ENCODE measurements at places on chromosomes 11 and 22. TPM values are rescaled to one million over a fixed set of nuclear protein-coding genes. Genes with fewer than 3 reads are reported as not detected.

DNA sequence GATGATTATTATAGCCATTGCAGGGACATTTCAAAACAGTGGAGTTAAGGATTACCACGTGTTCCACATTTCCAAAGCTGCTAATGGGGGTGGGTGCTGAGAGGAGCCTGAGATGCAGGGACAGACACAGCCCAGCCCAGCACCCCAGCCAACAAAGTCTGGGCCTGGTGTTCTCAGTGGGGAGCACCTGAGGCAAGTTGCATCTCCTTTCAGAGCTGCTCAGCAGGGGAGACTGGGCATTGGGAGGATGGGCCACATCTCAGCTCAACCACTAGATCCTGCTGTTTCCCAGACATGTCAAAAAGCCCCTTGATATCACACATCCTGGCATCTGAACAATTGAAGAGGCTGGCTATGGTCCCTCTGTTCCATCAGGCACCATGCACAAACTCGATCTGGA is 458.0 kb upstream of the KIRREL3 start:
- no peak overlapping the region for H3K4me3 ChIP-seq
- no peaks in the 10 kb centered on the region for H3K27me3 ChIP-seq
- H3K36me3 ChIP-seq, result no peaks in the 10 kb centered on the region
- H3K4me1 ChIP-seq, result no peaks in the 10 kb centered on the region
- no peak for DNase-seq
- no peak overlapping the region for H3K27ac ChIP-seq

The TMEM86A gene
- total RNA-seq, result 0.34 TPM

The NLRP10 gene
- total RNA-seq, result not detected

DNA sequence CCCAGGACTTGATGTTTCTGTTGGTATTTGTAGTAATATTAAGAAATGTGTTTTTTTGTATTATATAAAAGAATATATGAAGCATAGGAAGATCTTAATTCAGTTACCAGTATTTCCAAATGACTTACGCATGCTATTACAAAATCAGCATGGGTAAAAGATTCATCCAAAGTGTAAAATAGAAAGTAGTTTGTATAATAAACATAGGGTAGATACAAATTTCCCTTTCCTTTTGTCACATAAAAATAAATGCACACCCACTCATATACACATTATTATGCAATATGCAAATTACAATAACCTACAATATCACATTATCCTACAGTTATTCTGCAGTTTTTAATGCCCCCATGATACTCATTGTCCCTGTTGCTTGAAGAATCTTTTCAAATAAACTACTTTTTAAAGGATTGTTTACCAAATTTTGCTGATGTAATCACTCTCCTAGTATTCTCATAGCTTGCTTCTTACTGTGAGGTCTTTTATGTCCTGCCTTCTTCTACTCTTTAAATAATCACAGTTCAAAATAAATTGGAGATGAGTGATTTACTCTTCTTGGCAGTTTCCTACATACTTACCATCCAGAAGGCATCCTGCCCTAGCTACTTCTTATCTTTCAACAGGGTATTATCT is 244.0 kb downstream of the CASP12 start:
- no peak overlapping the region for H3K27ac ChIP-seq
- no peak for DNase-seq

DNA sequence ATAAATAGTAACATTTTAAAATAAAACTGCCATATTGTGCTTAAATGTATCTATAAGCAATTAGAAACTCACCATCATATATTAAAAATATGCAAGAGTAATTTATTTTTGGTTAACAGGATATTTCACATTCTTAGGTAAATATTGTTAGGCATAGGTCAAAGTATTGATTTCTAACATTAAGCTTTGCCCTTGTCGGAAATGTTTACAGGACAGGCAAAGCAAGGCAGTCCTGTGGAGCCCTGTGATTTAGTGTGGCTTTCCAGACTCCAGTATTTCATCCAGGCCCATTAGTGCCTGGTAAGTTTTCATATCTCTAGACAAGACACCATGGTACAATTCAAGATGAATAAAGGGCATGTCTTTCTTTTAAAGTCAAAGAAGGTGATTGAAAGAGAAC is 114.9 kb upstream of the LARGE1 start:
- no peaks in the 10 kb centered on the region for H3K27me3 ChIP-seq
- no peak overlapping the region for H3K4me3 ChIP-seq
- DNase-seq, result no peak
- H3K4me1 ChIP-seq, result no peaks in the 10 kb centered on the region
- H3K36me3 ChIP-seq, result no peaks in the 10 kb centered on the region

The TRIM49D2 gene
- total RNA-seq, result not detected

DNA sequence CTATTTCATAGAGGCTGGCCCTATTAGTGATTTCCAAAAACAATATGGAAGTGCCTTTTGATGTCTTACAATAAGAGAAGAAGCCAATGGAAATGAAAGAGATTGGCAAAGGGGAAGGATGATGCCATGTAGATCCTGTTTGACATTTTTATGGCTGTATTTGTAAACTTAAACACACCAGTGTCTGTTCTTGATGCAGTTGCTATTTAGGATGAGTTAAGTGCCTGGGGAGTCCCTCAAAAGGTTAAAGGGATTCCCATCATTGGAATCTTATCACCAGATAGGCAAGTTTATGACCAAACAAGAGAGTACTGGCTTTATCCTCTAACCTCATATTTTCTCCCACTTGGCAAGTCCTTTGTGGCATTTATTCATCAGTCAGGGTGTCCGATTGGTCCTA is 91.4 kb downstream of the CD44 start:
- peaks cover 31% of the 10 kb centered on the region for H3K4me1 ChIP-seq
- no peak overlapping the region for H3K27ac ChIP-seq
- no peak overlapping the region for H3K4me3 ChIP-seq
- no peaks in the 10 kb centered on the region for H3K27me3 ChIP-seq
- no peak for DNase-seq
- peaks cover 83% of the 10 kb centered on the region for H3K36me3 ChIP-seq

DNA sequence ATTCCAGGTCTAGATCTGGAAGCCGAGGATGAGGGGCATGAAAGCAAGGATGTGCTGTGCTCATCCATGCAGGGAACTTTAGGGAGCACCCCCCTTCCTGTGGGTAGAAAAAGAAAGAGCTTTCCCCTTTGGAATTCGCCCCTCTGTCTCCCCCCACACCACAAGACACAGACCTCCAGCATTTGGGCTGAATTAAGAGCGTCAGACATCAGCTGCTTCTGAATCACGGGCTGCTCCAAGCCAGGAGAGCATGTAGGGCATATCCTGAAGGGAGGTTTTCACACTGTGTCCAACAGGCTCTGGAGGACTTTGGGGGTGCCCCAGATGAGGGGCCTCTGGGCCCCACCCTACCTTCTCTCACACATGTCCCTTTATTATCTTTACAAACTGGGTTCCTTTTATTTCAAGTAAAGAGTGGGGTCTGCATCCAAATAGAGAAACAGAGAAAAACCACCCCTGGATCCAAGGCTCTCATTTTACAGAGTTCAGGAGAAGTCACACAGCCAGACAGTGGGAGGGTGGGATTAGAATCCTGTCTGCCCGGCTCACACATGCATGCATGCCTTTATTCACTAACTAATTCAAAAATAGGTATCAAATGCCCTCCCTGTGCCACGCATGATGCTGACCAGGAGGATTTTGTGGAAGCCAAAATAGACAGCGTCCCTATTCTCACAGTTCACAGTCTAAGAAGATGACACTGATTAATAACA is 52.8 kb downstream of the LRRC32 start:
- DNase-seq, result no peak
- H3K4me3 ChIP-seq, result no peak overlapping the region
- H3K27me3 ChIP-seq, result peaks cover 5% of the 10 kb centered on the region
- no peaks in the 10 kb centered on the region for H3K4me1 ChIP-seq
- H3K27ac ChIP-seq, result no peak overlapping the region
- peaks cover 3% of the 10 kb centered on the region for H3K36me3 ChIP-seq

- DNase-seq, result no peak
- H3K4me1 ChIP-seq, result no peaks in the 10 kb centered on the region
- no peaks in the 10 kb centered on the region for H3K36me3 ChIP-seq
- H3K27ac ChIP-seq, result no peak overlapping the region
- H3K27me3 ChIP-seq, result no peaks in the 10 kb centered on the region
Observed at GRCh38 chr22:26990503-26991189, 333.3 kb downstream of the MIAT start.

DNA sequence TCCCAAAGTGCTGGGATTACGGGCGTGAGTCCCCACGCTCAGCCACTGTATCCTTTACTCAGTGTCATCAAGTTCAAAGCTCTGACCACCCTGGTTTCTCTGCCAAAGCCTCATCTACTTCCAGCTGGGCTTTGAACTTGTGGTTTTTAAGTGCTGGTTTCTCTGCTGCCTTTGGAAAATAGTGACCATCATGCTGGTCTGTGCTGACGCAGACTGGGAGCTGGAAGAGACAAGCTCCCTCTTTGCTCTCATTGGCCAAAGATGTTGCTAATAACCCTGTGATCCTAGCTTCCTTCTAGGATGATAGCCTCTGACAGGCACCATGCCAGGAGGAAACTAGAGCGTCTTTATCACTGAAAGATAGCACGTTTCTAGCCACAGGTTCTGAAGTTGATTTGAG is 62.4 kb downstream of the ALX4 start:
- DNase-seq, result no peak
- peaks cover 45% of the 10 kb centered on the region for H3K36me3 ChIP-seq
- H3K4me3 ChIP-seq, result no peak overlapping the region
- no peaks in the 10 kb centered on the region for H3K4me1 ChIP-seq

- no peak overlapping the region for H3K27ac ChIP-seq
- H3K4me1 ChIP-seq, result no peaks in the 10 kb centered on the region
- no peaks in the 10 kb centered on the region for H3K36me3 ChIP-seq
Observed at GRCh38 chr11:7600205-7600775, 73.0 kb downstream of the CYB5R2 start.

GRCh38 chr11:129929721-129930120 is 34.3 kb upstream of the NFRKB start:
- H3K4me1 ChIP-seq, result no peaks in the 10 kb centered on the region
- no peak overlapping the region for H3K27ac ChIP-seq
- no peaks in the 10 kb centered on the region for H3K27me3 ChIP-seq
- no peak overlapping the region for H3K4me3 ChIP-seq

The NCAPD3 gene
- total RNA-seq, result 98.4 TPM

DNA sequence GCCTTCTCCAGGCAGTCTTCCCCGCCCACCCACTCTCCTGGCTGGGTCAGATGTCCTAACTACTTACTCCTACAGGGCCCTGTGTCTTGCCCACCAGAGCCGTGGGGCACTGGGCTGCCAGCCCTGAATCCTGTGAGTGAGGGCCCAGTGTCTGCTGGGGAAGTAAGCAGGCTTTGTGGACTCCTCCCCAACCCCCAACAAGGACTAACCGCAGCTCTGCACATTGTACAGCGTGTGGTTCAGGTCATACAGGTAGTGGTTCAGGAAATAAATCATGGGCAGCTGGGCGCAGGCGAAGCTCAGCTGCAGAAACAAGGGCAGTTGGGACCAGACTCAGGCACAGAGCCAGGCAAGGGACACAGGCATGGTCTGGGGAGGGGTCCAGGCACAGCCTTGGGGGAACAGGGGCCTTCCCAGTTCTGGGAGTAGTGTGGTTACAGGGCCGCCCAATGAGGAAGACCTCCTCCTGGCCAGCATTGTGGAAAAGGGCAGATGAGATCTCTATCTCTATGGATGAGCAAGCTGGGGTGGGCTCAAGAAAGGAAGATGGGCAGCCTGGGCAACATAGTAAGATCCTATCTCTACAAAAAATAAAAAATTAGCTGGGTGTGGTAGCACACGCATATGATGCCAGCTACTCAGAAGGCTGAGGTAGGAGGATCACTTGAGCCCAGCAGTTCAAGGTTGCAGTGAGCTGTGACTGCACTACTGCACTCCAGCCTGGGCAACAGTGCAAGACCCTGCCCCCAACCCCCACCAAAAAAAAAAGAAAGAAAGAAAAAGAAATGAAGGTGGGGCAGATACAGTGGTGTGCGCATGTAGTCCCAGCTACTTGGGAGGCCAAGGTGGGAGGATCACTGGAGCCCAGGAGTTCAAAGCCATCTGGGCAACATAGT is 5.5 kb downstream of the UNC93B1 start:
- H3K4me1 ChIP-seq, result peaks cover 27% of the 10 kb centered on the region
- H3K4me3 ChIP-seq, result no peak overlapping the region
- peak; percentile 52 for DNase-seq
- H3K27me3 ChIP-seq, result no peaks in the 10 kb centered on the region
- H3K36me3 ChIP-seq, result no peaks in the 10 kb centered on the region

DNA sequence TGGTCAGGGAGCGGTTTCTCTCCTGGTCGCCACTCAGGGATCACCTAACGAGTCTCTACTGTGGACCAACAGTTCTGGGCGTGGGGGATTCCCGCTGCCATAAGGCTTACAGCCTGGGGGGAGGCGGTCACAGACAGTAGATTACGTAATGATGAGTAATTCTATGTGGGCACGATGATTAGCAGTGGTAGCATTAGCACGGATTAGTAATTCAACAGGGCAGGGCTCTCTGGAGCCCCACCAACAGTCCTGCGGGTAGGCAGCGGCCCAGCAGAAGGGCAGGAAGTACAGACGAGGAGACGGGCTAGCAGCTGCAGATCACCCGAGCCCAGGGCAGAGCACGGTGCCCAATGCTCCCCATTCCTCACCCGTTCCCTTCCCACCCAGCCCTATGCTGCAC is 3.6 kb downstream of the SHISAL1 start:
- peaks cover 3% of the 10 kb centered on the region for H3K4me1 ChIP-seq
- H3K27ac ChIP-seq, result no peak overlapping the region
- H3K27me3 ChIP-seq, result no peaks in the 10 kb centered on the region
- peak; percentile 22 for DNase-seq
- no peaks in the 10 kb centered on the region for H3K36me3 ChIP-seq
- H3K4me3 ChIP-seq, result no peak overlapping the region

The TMA7B gene
- 2.2 TPM for total RNA-seq

DNA sequence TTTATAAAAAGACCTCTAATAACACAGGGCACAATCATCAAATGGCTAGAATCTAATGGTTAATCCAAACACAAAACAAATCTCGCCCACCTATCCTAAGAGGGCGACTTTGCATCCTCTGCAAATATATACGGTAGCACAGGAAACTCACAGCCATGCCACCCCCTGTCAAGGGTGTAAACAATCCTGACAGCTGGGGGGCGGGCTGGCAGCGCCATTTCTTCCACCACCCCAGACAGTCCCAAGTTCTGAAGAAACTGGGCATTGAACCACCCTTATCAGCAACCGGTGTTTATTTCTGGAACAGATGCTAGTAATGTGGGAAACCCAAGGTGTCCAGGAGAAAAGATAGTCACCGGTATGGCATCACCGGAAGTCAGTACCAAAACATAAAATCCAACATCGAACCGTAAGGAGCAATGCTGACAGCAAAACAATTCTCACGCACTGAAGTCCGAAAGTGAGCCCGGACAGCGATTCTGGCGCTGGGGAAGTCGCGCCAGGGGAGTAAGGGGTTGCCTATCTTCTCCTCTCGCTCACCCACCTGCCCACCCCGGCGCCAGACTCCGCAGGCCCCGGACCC is 825 bp downstream of the FBXO3 start:
- peak overlapping the region; percentile 94 for H3K27ac ChIP-seq
- peak overlapping the region; percentile 92 for H3K4me3 ChIP-seq
- peaks cover 11% of the 10 kb centered on the region for H3K27me3 ChIP-seq

DNA sequence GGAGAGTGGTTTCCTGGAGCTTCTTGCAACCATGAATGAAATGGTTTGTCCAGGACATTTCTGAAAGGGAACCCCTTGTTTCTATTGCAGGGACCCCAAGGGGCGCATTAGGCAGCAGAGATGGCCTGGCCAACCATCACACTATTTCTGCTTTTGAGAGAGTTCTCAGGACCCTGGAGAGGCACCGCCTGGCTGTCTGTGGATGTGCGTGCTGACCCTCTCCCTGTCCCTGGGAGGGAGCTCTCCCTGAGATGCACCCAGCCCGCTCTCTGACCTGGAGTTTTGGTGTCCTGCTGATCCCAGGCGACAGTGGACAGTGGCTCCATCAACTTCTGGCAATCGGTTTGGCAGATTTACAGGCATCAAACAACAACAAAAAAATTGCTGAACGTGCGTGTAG is 80.3 kb upstream of the SLC22A12 start:
- no peaks in the 10 kb centered on the region for H3K36me3 ChIP-seq
- no peak for DNase-seq
- no peak overlapping the region for H3K4me3 ChIP-seq
- H3K4me1 ChIP-seq, result no peaks in the 10 kb centered on the region
- no peak overlapping the region for H3K27ac ChIP-seq

Measured in activated CD8-positive, alpha-beta T cell treated with anti-CD3 and anti-CD28 coated beads for 36 hours (primary cell).